ENCODE measurements at places on chromosomes 6 and 20. TPM values are rescaled to one million over a fixed set of nuclear protein-coding genes. Genes with fewer than 3 reads are reported as not detected.
A peak's percentile ranks its signal among the peaks of the same experiment; 100 is the strongest.

CRISP3 gene
- total RNA-seq: not detected

DNA sequence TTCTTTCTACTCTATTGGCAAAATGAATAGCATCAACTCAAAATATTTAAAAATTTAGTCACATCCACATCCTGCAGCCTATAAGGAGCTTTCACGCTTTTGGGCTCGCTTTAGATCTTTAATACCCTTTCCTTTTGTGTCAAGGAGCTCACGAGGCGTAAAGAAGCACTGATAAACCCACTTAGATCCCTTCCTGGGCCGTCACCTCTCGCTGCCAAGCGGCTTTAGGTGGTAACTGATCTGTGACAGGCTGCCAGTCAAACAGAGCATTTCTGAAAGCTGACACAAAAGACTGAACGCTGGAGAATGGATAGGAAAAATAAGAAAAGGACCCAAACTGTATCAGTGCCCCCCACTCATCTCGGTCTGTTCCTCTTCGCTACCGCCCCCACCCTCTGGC, 385.7 kb upstream of the MMS22L start:
- no peak for DNase-seq

GRCh38 chr6:1612299-1612973, 2.7 kb downstream of the FOXC1 start:
- no peak for DNase-seq

BNIP5 gene
- total RNA-seq: not detected

CSNK2B gene
- total RNA-seq: 136 TPM

TP53TG5 gene
- not detected for total RNA-seq

DNA sequence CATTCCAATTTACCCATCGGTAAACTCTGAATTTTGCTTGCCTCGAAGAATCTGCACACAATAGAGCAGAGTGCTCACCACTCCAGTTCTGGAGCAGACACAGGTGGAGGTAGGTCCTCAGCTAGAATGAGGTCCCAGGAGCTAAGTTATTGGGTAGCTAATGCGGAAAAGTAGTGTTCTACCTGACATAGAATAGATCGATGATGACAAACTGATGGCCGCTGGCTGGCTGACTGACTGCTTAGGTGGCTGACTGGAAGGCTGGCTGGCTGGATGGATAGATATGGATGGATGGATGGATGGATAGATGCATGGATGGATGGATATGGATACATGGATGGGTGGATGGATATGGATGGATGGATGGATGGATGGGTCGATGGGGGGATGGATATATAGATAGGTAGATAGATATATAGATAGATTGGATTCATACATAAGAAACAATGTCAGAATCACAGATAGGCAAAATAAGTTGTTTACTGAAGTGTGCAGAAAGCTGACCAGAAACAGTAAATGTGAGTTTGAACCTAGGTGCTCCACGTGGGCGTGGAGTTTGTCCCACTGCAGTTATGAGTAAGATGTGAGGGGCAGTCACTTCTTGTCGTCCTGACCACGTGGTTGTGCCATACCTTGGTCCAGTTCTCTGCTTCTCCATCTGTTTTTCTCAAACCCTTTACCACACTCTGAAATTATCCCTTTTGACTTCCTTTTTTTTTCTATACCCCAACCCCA, 62.1 kb downstream of the TBXT start:
- DNase-seq: no peak

RREB1 gene
- 26.3 TPM for total RNA-seq

- no peak for DNase-seq
Measured at GRCh38 chr6:91572878-91573277, 986.0 kb upstream of the MAP3K7 start.

DNA sequence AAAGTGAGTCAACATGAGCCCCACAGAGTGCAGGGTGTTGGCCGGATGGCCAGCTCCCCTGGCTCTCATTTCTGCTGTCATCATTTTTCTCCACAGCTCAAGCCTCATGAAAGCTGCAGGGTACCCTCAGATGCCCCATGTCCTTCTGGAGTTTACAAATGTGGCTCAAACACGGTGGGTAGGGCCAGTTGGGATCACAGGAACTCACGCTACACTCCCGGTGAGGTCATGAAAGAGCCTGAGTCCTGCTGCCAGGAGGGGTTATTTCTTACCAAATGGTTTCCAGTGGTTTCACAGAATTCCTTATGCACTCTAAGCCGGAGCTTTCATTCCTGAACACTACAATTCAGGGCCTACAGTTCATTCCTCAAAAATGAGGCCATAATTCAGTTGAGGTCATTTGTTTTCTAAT, 78.7 kb downstream of the TMEM170B start:
- DNase-seq: peak; percentile 93

FAM110A gene
- total RNA-seq: 5.2 TPM

- DNase-seq: no peak
Measured at GRCh38 chr20:39713076-39713840, 751.1 kb downstream of the DHX35 start.

DNA sequence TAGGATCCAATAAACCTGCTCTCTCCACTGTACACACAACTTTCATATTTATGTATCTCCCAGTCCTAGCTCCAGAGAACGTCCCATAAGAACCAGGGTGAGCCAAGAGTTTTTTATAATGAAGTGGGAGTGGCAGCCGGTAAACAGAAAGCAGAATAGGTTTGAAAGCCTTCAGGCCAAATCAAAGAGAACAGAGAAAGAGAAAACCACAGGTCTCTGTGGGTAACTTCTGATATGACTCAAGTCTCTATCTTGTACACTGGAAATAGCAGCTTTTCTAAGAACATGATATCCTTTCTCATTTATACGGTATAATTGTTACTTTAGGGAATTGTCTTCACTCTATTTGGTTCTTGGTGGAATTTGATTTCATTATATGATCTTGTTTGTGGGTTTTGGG, 273.6 kb downstream of the PACRG start:
- no peak for DNase-seq

DNA sequence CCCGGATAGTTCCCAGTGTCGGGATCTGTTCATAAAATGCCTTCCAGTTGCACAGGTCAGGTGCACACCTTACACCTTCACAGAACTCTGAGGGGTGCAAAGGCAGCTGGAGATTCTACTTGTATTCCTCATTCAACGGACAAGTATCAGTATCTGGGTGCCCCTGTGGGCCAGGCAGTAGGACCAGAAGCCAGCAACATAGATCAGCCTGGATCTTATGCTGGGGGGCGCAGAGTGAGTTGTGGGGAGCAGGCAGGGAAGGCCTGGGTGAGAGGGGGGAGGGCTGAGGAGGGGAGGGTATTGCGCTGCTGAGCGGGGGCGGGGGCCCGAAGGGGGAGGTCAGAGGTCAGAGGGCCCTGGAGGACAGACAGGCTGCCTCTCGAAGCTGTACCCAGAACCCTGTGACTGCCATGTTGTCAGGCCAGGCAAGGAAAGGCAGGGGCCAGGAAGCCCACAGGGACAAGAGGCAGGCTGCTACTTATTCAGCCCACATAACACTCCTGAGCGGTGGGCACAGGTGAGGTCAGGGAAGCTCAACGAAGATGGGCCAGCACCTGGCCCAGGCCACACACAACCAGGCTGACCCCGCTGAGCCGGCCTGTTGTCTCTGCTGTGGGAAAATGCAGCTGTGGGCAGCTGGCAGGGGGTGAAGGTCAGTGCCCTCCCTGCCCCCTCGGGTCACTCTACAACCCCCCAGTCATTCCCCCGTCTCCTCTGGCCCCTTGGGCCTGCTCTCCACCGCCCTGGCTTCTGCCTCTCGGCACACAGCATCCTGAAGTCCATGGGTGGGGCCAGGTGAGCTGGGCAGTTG, 1.1 kb downstream of the OPRL1 start:
- no peak for DNase-seq

- DNase-seq: peak; percentile 59
Measured at GRCh38 chr20:34581341-34582184, 23.0 kb downstream of the MAP1LC3A start.

GRCh38 chr20:19990850-19991249, 26.3 kb upstream of the NAA20 start:
- no peak for DNase-seq

DNA sequence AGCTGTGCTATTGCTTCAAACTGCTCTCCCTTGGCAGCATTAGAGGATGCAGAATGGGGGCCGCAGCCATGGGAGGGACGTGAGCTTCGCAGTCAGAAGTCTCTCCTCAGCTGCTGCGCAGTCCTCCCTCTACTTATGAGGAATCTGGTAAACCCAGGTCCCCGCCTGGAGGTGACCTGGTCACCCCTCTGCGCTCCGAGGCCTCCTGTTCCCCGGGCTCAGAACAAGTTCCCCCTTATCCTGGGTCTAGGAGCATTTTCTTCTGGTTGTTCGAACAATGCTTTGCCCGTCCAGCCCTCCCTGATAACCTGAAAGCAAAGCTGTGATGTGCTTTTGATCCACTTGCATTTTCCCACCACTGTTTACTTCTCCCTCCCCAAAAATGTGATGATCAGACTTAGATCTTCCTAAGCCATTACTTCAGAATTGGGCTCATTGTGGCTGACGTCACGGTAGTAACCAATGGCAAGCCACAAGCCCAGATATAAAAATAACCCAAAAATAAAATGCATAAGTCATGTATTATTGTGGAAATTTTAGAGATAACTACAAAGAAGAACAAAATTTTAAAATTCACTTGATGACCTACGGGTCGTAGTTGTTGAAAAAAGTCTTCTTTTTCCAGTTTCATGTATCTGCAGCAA, 80.7 kb downstream of the SERAC1 start:
- DNase-seq: no peak

DNA sequence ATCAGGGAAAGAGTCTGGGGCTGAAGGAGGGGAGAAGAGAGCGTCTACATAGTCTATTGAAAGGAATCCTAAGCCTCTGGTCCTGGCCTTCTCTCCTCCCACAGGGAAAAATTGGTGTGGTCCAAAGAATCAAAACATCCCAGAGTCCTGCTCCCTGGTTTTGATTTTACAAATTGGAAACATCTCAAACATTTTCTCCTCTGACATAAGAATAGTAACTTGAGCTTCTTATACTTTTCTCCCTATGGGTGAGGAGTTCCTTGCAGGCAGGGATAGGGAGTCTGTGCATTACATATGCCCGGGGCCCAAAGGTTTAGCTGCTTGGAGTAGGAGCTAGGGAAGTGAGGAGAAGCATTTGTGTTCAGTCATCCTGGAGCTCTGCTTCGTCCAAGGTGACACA, 120.0 kb upstream of the GGTLC1 start:
- DNase-seq: no peak

SLC22A23 gene
- total RNA-seq: 2.2 TPM

GRCh38 chr20:3068986-3069900, 2.2 kb upstream of the OXT start:
- no peak for DNase-seq

ZNF311 gene
- 0.97 TPM for total RNA-seq

FAM83B gene
- total RNA-seq: 0.43 TPM

GRCh38 chr20:2742934-2743559, 50.5 kb downstream of the EBF4 start:
- peak; percentile 59 for DNase-seq

DNA sequence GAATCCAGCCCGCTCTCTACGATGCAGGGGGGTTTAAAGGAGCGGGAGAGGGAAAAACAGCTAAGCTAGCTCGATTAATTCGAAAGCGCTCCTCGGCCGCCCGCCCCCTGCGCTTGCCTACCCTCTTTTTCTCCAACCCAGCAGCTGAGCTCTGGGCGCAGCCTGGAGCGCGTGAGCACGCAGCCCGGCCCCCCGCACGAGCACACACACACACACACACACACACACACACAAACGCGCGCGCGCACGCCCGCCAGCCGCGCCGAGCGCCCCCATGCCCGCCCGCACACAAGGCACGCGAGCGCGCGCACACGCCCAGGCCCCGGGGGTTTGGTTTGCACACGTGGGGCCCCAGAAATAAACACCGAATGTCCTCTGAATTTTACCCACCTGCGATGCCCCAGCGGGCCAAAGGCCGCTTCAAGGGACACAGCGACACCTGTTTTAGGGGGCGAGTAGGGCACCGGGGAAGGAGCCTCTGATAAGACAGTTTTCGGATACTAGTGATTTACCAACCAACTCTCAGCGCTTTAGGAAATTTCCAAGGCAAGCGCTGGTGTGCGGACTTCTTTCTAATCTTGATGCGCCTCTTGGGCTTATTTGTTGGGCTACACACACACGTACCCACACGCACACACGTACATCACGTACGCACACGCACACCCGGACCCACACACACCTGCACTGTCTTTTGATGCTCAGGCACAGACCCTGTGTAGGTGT, 802 bp upstream of the NRN1 start:
- DNase-seq: no peak

DNA sequence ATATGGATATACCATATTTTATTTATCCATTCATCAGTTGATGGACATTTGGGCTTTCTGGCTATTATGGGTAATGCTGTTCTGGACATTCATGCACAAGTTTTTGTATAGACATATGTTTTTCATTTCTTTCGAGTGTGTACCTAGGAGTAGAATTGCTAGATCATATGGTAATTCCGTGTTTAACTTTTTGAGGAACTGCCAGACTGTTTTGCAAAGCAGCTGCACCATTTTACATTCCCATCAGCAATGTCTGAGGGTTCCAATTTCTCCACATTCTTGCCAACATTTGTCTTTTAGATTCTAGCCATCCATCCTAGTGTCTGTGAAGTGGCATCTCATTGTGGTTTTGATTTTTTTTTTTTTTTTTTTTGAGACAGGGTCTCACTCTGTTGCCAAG, 20.8 kb downstream of the SRC start:
- no peak for DNase-seq

- DNase-seq: no peak
Measured at GRCh38 chr6:53067849-53068361, 2.7 kb downstream of the FBXO9 start.

DNA sequence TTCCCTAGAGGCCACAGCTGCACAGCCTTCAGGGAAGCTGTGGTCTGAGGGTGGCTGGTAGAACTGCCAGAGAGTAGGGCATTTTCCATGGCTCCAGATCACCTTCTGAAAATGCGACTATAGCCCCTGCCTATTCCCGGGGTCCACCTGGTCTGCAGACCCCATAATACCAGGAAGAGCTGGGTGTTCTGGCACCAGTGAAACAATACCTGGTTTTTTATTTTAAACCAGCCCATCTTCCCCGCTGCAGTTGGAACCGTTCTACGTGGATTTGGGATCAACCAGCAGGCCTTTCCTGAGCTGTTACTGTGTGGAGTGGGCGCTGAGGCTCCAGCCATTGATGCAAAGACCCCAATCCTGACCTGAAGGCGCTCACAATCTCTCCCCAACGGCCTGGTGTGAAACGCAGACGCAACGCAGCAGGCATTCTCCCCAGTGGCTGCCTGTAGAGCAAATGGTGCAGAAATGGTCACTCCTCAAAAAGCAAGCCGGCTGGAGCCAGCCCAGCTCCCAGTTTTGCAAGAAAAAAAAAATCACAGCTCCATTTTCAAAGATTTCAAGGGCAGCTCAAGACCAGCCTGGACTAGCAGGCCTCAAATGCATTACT, 11.3 kb downstream of the NPEPL1 start:
- DNase-seq: no peak

BACH2 gene
- 0.64 TPM for total RNA-seq

KPNA5 gene
- total RNA-seq: 6.1 TPM

IYD gene
- not detected for total RNA-seq

DNA sequence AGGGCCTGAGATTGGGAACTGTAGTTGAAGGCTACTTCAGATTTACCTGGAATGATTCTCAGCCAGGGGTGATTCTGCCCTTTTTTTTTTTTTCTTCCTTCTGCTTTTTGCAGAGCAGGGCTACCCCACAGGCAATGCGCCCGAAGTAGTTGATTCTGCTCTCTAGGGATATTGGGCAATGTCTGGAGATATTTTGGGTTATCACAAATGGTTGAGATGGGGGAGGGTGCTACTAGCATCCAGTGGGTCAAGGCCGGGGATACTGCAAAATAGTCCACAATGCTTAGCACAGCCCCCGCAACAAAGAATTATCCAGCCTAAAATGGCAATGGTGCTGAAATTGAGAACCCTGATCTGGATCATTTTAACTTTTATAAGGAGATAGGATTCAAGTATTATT, 71.2 kb upstream of the ZMYND8 start:
- no peak for DNase-seq

TNXB gene
- 4.8 TPM for total RNA-seq

Data from fibroblast of villous mesenchyme (primary cell).